NCI-H69 (cell line): ENCODE measurements at places on chromosomes 11 and 22.

GRCh38 chr22:27545085-27545484 lies 256.5 kb downstream of the MN1 start:
- no peak for DNase-seq

- DNase-seq: no peak
Measured at GRCh38 chr11:4559527-4560440, 14.8 kb downstream of the OR52M1 start.

GRCh38 chr11:35272391-35272902 lies 133.5 kb downstream of the CD44 start:
- no peak for DNase-seq

GRCh38 chr11:4202749-4203148 lies 108.2 kb downstream of the RRM1 start:
- DNase-seq: no peak

DNA sequence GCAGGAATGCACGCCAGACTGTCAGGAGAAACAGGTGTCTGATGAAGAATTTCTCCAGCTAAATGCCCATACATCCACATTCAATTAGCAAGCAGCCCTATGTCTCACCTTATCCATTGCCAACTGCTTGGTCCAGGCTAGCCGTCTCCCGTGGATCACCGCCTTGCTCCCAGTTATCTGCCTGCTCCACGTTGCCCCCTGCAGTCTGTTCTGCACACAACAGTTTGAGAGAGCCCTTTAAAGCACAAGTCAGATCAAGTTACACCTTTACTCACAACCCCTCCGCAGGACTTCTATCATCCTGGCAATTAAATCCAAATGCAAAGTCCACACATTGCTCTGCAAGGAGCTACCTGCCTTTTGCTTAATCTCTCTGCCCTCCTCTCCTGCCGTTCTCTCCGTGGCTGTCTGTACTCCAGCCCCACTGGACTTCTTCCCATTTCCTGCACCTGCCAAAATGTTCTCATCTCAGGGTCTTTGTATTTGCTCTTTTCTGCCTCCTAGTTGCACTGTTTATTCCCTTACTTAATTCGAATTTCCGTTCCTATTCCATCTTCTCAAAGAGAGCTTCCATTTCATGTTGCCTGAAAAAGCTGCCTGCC lies 185.3 kb upstream of the LARGE1 start:
- peak; percentile 25 for DNase-seq

GRCh38 chr11:77147668-77148321 lies 19.7 kb downstream of the MYO7A start:
- peak; percentile 99 for DNase-seq

DNA sequence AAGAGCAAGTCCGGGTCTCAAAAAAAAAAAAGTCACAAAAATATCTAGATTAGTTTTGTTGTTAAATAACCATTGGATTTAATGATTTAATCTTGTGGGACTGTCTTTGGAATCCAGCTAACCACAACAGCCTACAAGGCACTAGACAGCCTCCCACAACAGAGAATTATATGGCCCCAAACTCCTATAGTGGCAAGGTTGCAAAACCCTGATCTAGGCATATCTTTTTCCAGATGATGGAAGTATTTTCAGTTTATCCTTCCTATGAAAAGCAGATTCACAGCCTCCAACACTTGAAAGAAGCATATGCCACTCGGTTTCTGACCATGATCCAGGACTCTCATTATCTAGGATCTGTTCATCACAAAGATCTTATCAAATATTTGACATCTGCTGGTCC lies 5.4 kb upstream of the C11orf87 start:
- no peak for DNase-seq
